Activated CD4-positive, alpha-beta T cell treated with anti-CD3 and anti-CD28 coated beads, Interleukin-2, amount 10 ng/mL, durations not matched to agents 7 days and 5 days (primary cell): ENCODE measurements at places on chromosomes 16 and 17. TPM values are rescaled to one million over a fixed set of nuclear protein-coding genes. Genes with fewer than 3 reads are reported as not detected.

Gene DOC2B
- total RNA-seq, result not detected

Gene HNF1B
- total RNA-seq, result 0.08 TPM

Gene NTN3
- not detected for total RNA-seq

Gene HP
- not detected for total RNA-seq

Gene GUCY2D
- not detected for total RNA-seq

Gene EZH1
- total RNA-seq, result 54.0 TPM

Gene AIPL1
- not detected for total RNA-seq

Gene PRR29
- 3.8 TPM for total RNA-seq

Gene KREMEN2
- total RNA-seq, result not detected

Gene RNF157
- 129 TPM for total RNA-seq
